Hepatic stellate cell (primary cell): ENCODE measurements at places on chromosomes 1 and 21.

- DNase-seq = no peak
Measured at GRCh38 chr1:229271448-229272159, 693 bp downstream of the RAB4A start.

- no peak for DNase-seq
Measured at GRCh38 chr1:234649432-234650081, 39.6 kb upstream of the IRF2BP2 start.

GRCh38 chr1:9245661-9246060 lies 11.1 kb downstream of the H6PD start:
- DNase-seq = no peak

- DNase-seq = no peak
Measured at GRCh38 chr21:38315122-38315521, 58.3 kb downstream of the KCNJ15 start.

DNA sequence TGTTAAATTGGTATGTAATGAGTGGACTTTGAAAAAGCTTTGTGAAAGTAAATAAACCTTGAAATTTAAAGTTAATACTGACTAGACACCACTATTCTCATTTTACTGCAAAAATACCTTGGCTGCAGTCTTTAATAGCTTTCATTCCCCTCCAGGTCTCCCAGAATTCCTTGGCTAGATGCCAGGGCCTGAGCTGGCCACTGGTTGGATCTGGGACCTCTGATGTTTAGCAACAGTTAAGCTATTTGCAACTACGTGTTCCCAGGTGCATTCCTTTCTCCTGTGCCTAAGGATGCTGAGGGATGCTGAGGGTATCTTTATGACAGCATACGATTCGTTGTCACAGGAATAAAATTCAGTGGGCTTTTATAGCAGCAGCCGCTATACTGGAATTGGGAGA lies 938.7 kb downstream of the TTLL7 start:
- no peak for DNase-seq

- DNase-seq = no peak
Measured at GRCh38 chr1:52070704-52071103, 14.6 kb downstream of the BTF3L4 start.

DNA sequence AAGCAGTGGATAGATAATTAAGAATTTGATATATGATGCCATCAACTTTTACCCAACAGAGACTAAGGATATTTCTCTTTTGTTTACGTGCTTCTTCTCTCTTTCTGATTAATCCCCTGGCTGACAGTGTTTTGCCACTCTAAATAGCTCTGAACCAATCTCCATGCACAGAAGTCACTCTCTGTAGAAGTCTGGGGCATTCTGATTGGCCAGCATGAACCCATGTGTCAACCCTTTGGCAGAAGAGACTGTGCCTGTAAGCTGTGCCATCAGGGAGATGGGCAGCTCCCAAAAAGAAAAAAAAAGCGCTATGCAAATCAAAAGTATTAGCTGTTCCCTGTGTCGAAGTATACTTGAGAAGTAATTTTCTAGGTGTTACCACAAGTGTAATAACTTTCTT lies 34.1 kb upstream of the NRIP1 start:
- no peak for DNase-seq

GRCh38 chr1:77504986-77505385 lies 177.5 kb downstream of the ZZZ3 start:
- DNase-seq = no peak

DNA sequence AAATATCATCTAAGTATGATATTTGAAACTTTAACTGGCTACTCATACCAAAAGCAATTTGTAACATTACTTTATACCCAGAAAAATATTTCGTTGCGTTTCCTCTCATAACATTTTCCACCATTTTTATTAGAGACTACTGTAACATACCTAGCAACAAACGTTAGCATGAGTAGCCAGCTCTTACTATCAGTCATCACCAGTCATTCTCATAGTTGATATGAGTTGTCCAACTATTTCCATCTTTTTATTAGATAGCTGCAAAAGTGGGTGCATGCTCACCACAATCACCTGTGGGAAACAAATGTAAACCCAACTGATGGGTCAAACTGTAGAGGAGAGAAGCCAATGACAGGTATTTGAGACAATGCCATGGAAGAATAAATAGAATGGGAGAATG lies 114.6 kb downstream of the AKT3 start:
- no peak for DNase-seq

DNA sequence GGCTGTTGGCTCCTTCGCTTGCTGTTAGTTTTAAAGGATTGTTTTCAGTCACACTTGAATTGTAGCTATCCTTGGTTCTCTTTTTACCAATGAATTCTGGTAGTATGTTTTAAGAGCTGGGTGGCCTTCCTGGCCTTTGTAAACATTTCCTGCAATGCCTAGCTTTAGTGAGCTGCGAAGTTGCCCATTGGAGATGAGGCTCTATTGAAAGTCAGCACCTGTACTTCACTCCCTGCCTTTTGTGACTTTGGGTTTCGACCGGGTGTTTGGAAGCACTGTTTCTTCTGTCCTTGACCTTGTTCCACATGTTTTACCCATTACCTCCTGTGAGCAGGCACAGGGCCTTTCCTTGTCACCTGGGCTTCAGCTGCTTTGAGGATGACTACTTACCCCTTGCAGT lies 64.7 kb downstream of the DYRK1A start:
- no peak for DNase-seq

DNA sequence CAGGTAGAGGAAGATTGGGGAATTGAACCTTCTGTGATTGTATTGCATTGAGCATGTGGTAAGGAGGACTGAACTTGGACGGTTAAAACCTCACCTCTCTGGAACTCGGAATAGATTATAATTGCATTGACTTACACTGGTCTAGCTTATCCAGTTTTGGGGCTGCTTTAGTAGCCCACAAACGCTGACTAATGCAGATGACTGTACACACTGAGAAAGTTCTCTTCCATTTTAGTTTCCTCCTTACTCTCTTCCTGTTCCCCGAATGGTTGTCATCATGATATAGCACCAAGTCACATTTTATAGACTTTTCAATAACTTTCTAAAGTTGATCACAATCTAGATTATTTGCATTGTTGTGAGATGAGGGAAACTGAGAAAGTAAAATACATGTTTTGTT lies 78.2 kb downstream of the NFIA start:
- no peak for DNase-seq

GRCh38 chr1:174912264-174912663 lies 87.5 kb upstream of the CACYBP start:
- no peak for DNase-seq

GRCh38 chr1:12541274-12542137 lies 76.5 kb downstream of the DHRS3 start:
- no peak for DNase-seq

GRCh38 chr1:113745425-113745824 lies 13.9 kb downstream of the PHTF1 start:
- no peak for DNase-seq

DNA sequence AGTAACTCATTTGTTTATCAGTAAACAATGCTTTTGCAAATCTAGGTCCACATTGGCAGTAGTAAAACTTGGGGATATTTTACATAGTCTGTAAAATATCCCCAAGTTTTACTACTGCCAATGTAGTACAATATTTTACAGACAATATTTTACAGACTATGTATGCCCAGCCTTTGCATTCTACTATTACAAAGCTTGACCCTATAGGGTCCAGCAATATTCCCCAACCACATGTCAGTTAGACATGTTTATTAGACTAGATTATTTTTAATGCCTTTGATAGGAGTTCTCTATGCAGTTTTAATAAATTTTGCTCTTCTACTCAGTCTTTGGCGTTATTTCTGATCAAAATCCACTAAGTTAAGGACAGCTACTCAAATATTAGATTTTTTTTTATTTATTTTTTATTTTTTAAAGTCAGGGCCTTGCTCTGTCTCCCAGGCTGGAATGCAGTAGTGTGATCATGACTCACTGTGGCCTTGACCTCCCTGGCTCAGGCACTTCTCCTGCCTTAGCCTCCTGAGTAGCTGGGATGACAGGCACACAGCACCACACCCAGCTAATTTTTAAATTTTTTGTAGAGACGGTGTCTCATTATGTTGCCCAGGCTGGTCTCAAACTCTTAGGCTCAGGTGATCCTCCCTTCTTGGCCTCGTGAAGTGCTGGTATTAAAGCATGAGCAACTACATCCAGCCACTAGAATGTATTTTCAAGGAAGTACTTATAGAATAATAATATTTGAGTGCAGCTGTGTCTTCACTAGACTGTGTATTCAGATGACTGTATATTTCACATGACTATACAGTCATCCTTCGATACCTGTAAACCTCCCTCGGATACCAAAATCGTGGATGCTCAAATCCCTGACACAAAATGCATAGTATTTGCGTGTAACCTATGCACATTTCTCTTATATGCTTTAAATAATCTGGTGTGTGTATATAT lies 19.8 kb downstream of the MIER1 start:
- no peak for DNase-seq

- DNase-seq = no peak
Measured at GRCh38 chr1:225973158-225973557, 26.0 kb downstream of the SDE2 start.

DNA sequence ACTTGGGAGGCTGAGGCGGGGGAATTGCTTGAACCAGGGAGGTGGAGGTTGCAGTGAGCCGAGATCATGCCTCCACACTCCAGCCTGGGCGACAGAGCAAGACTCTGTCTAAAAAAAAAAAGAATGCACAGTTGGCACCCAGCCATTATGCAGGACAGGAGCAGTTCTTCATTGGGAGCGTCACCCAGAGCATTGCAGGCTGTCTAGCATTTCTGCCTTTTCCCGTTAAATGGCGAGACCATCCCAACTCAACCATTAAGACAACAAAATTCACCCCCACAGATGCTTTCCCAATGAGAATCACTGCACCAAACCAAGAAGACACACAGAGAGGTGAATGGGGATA lies 105.8 kb downstream of the EDEM3 start:
- no peak for DNase-seq

GRCh38 chr1:89763649-89763986 lies 57.2 kb upstream of the LRRC8D start:
- no peak for DNase-seq

- no peak for DNase-seq
Measured at GRCh38 chr1:234400773-234401172, 27.5 kb downstream of the COA6 start.
